Colonic mucosa (tissue), 4 donors: ENCODE measurements at places on chromosomes 12 and 14. TPM values are rescaled to one million over a fixed set of nuclear protein-coding genes. Genes with fewer than 3 reads are reported as not detected.

The EGLN3 gene
- 292 TPM for total RNA-seq

The KRT82 gene
- not detected for total RNA-seq

The CCNB1IP1 gene
- 30.7 TPM for total RNA-seq

The DENND5B gene
- total RNA-seq, result 11.8 TPM

The CDCA3 gene
- total RNA-seq, result 11.4 TPM

The RGS6 gene
- 0.45 TPM for total RNA-seq

The ACVRL1 gene
- 121 TPM for total RNA-seq

The KRT8 gene
- 4,207 TPM for total RNA-seq

The KRT71 gene
- total RNA-seq, result not detected

The TAC3 gene
- 1.9 TPM for total RNA-seq

The FAIM2 gene
- 2.8 TPM for total RNA-seq

DNA sequence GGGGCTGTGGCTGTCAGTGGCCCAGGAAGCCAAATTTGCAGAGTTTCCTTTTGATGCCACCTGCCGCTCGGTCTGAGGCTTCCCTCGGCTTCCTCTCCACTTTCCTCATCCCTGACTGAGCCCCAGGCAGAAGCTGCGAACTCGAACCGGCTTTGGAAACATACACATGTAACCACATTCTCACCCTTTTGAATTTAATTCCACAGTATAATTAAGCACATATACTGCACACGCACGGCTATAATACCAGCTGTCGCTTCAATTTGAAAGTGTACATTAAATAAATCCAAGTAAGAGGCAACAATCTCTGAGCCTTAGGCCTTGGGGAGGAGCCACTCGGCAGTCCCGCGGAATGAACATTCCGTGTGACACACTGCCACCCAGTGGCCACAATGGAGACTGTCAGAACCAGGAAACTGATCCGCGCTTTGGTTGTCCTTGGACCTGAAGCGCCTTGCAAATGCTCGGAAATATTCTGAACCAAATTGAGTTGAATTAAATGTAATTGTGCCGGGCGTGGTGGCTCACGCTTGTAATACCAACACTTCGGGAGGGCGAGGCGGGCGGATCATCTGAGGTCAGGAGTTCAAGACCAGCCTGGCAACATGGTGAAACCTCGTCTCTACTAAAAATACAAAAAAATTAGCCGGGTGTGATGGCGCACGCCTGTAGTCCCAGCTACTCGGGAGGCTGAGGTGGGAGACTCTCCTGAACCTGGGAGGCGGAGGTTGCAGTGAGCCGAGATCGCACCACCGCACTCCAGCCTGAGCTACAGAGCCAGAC is 117.9 kb upstream of the TMPO start:
- DNase-seq, result peak; percentile 89

DNA sequence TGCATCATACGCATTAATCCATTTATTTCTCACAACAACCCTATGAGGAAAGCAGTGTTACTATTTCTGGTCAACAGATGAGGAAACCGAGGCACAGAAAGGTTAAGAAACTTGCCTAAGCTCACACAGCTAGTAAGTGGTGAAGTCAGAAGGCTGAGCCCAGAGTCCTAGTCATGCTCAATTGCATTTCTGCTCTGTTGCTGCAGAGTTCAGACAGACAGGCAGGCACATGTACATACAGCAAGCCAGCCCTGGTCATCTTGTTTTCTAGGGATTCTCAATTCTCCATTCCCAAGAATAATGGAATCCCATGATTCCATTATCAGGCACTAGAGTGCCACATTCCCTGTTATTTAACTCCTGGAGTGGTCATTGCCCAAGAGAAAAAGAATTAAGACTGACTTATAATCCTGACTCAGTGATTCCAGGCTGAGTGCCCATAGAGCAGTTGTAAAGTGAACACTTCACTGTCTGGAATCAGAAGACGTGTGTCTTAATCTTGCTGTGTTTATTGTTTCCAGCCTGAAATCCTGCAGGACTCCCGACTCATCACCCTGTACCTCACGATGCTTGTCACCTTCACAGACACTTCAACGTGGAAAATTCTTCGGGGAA is 10.7 kb downstream of the UBE3B start:
- no peak for DNase-seq

GRCh38 chr14:99786511-99786989 is 6.7 kb upstream of the EML1 start:
- DNase-seq, result no peak

DNA sequence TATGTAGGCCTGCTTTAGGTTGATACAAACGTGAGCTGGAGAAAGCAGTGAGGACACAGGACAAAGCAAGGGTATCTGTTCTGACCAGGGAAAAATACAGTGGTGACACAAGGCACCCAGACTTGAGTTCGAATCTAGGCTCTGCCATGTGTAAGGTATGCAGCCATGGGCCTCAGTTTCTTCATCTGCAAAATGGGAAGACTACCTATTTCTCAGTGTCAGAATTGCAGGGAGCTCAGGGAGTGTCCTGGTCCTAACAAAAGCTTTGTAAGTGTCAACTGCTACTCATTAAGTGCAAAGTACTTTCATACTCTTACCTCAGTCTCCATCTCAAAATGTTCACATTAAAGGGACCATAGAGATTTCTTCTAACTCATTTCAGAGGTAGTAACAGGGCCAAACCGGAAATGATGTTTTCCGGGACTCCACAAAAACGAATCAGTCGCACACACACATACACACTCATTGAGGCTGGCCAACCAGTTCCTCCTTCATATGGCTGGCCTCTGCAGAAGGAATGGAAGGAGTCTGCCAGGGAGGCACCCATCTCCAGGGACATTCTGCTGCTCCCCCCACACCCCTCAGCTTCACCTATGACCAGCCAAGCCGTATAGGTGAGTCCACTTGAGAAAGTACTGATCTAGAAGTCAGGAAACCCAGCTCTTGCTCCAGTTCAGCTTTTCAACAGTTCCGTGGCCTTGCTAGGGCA is 7.8 kb downstream of the CTDSP2 start:
- no peak for DNase-seq

DNA sequence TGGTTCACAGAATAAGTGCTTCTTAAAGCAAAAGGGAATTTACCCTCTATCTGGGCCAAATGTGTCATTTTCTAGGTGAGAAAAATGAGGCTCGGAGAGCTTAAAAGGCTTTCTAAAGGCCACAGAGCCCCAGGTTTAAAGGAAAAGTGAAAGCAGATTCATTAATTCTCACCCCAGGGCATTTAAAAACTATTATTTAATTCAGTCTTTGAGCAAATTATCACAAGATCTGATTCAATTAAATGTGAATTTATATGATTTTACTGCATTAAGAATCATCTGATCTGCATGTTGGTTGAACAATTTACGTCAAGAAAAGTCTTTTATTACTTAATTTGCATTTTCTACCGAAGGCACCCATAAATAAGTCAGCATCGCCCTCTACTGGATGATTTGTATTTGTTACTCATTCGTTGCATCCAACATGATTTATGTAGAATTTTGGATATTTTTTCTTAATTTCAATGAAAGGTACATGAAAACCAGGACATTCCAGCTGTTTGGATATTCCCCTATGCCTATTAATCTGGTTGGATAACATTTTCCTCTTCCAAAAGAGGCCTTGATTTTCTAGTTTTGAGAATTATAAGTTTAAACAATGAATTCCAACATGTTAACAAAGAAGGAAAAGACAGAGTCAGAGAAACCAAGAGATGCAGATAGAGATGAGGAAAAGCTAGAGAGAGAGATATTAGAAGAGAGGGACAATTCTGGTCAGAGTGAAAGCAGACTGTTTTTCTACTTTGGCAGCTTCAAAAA is 19.1 kb upstream of the DHRS7 start:
- DNase-seq, result no peak

- DNase-seq, result no peak
These were observed 487.5 kb downstream of the TMEM121 start for GRCh38 chr14:106013879-106014376.

DNA sequence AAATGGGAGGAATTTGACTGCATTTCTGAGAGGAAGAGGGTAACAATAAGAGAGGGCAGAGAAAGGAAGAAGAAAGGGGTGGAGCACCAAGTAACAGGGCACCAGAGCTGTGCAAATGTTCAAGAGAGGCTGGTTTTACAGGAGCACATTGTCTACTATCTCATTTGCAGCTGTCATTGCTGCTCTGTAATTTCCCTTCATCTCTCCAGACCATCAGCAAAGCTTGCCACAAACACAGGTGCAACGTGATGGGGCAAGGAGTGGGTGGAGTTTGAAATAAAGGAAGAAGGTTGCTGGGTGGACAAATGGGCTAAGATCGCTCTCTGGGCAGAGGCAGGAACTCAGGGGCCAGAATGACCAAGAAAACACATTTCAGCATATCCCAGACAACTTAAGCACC is 47.9 kb upstream of the PLEKHG6 start:
- no peak for DNase-seq

- no peak for DNase-seq
These were observed 176.1 kb downstream of the BCAT1 start for GRCh38 chr12:24772813-24773212.

- DNase-seq, result peak; percentile 80
These were observed 2.0 kb upstream of the RNASE8 start for GRCh38 chr14:21055432-21056117.

DNA sequence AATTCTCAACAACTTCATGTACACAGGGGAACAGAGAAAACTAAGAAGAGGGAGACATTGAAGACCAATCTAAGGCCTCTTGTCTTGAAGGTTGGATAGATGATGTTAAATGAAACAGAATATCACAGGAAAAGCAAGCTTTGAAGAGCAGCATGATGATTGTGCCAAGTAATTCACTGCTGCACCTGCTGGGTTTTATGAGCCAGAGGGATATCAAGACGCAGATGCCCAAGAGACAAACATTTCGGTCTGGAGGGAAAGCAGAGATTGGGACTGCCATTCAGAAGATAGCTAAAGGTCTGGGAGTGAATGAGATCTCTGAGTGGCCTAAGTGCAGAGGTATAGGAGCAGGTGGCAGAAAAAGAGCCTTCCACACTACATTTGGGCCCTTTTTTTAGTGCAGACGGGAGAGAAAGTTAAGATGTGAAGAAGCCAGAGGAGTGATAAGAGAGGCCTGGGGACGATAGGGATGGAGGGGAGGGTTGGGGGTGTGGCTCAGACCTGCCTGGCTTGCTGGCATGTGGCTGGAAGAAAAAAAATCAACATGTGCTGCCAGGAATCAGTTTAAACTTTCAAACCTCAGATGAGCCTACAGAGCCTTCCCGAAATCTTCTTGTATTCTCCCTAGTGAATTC is 200.6 kb downstream of the AEBP2 start:
- DNase-seq, result no peak

DNA sequence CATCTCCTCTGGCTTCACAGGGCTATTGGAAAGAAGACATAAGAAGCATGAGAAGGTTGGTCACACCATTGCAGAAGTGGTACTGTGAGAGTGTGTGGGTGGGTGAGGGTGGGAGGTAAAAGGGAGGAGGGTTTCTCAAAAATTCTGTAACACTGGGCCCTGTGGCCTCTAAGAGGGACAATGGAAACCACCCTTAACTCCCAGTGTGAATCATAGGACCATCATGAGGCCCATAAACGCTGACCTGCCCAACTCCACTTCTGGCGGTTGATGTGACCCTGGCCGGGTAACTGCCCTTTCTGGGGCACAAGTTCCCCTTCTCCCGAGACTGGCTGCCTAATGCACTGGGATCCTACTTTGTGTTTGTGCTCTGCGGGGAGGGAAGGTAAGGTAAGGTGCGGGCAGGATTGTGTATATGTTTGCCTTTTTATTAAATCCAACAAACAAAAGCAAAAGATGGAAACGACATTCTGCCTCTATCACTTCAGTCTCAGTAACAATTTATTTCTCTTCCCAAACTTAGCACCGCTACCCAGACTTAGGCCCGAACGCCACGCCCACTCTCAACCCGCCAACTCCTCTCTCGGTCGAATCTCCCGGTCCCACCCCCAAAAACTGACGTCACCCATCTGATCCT is 551 bp downstream of the METTL1 start:
- peak; percentile 91 for DNase-seq

- no peak for DNase-seq
These were observed at the start of gene FAIM2 for GRCh38 chr12:49903700-49904423. Gene FAIM2 (minus strand): TSS chr12:49903900. CDS start chr12:49903792, 108 bp downstream.

DNA sequence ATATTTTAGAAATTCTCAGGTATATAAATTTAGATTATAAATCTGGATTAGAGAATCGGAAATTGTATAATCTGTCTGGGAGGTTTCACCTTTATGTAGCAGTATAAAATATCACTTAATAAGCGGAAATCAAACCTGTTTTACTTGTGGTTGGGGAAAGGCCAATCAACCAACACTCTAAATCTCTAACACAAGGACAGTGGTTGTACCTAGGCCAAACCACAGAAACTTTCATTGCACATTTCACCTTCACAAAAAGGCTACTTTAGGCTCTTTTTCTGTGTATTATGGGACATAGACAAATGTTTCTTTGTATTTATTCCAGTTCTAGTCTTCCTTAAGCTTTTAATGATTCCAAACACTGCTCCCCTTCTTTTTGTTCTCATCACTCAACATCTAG is 19.8 kb downstream of the ERH start:
- no peak for DNase-seq

DNA sequence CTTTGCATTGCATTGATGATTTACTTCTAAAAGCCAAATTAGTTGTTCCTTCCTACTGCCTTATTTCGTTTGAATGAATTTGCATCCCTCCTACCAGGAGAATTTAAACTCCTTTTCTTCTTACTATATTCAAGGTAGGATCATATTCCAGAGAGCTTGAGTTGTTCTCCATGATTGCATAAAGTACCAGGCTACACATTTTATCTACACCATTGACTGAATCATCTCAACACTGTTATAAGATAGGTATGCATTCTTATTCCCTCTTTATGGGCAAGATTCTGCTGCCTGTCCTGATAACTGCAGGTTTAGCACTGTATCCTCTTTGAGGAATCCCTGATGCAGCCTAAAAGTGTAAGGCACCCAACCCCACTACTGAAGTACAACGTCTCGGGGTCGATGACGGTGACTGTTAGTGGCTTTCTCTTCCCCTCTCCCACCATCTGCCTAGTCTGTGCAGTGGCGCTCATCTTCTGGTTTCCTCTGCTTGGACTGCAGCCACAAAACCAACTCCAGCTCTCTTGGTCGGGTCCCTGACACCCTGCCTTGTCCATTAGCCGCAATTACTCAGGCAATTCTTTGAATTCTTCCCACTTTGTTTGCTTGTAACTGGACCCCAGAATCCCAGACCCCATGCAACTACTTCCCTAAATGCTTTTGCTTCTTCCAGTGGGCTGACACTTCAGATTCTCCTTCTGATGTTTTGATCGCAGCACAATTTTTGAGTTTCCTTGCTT is 44.4 kb upstream of the STXBP6 start:
- DNase-seq, result no peak

DNA sequence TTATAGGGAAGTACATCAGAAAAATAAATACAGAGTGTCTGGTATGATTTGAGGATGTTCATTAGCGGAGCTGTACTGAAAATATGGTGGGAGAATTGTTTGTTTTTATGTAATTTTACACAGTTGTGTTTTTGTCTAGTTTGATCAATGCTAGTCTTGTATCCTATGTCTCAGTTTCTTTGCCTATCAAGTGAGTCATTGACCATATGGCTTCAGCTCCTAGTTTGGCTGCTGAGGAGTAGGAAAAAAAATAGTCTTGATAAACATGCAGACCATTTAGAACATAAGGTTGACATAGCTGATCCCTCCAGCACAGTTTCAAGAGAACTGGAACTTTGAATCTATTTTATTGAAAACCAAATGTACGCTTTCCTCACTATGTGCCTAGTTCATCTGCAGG is 1292.1 kb upstream of the FLRT2 start:
- DNase-seq, result no peak

- no peak for DNase-seq
These were observed 13.1 kb downstream of the CFAP54 start for GRCh38 chr12:96502477-96502876.
